Muscle of leg (tissue), 16 donors: ENCODE measurements at places on chromosomes 12 and 14. TPM values are rescaled to one million over a fixed set of nuclear protein-coding genes. Genes with fewer than 3 reads are reported as not detected.
A peak's percentile ranks its signal among the peaks of the same experiment; 100 is the strongest.

- H3K27ac ChIP-seq, result no peak overlapping the region
- H3K27me3 ChIP-seq, result peaks cover 16% of the 10 kb centered on the region
- H3K36me3 ChIP-seq, result no peaks in the 10 kb centered on the region
- H3K4me3 ChIP-seq, result no peak overlapping the region
- no peak for DNase-seq
Measured at GRCh38 chr14:99213101-99213500, 58.9 kb downstream of the BCL11B start.

GRCh38 chr12:101642115-101643067, 47.6 kb downstream of the MYBPC1 start:
- peaks cover 4% of the 10 kb centered on the region for H3K27me3 ChIP-seq
- no peak for DNase-seq
- H3K27ac ChIP-seq, result no peak overlapping the region
- peaks cover 15% of the 10 kb centered on the region for H3K36me3 ChIP-seq
- no peak overlapping the region for H3K4me3 ChIP-seq
- H3K4me1 ChIP-seq, result peaks cover 2% of the 10 kb centered on the region

DNA sequence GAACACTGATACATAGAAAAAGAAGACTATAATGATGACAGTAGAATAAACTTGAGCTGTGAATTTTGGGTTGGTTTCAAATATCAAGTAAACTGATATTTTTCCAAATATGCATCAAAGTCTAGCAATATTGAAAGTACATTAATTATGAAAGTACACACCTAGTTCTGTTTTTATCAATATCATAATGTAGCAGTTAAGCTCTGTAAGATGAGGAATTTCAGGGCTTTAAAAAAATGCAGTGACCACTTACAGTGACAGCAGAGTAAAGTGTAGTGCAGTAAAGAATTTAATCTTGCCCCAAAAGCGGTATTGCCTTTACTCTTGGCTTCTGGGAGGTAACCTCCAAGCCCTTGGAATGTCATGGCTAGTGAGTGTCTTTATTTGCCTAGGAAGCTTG, 102.9 kb upstream of the ABCD2 start:
- DNase-seq, result no peak
- peaks cover 3% of the 10 kb centered on the region for H3K4me1 ChIP-seq
- no peak overlapping the region for H3K4me3 ChIP-seq
- no peaks in the 10 kb centered on the region for H3K27me3 ChIP-seq

DNA sequence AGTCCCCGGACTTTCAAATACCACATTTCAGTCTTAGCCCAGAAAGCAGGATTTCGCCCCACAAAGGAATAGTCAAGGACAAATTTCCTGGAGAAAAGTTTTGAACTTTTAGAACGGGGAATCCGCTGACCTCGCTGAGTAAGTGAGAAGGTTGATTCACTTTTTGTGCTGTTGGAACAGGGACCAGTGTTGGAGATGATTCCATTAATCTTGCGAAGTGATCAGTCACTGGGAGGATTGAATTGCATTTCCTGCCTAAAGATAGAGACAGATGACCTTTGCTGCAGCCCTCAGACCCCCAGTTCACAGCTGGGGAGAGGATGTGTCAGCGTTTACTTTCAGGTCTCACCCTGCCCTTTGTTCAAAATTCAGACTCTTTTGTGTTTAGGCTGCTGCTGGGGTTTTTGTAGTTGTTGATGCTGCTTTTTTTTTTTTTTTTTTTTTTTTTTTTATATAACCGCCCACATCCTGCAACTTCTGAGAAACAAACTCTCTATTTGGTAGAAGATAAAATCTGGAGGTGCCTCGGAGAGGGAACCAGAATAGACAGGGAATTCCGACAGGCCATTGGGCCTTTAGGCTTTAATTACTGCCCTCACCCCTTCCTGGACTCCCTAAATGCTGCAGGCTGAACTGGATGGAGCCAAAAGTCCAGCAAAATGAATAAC, 9.8 kb upstream of the KDM2B start:
- peak; percentile 65 for DNase-seq
- H3K27me3 ChIP-seq, result no peaks in the 10 kb centered on the region
- peak overlapping the region; percentile 91 for H3K27ac ChIP-seq

GRCh38 chr14:85016496-85016895, 513.4 kb upstream of the FLRT2 start:
- no peak overlapping the region for H3K4me3 ChIP-seq
- no peak for DNase-seq
- no peaks in the 10 kb centered on the region for H3K27me3 ChIP-seq
- no peak overlapping the region for H3K27ac ChIP-seq

DNA sequence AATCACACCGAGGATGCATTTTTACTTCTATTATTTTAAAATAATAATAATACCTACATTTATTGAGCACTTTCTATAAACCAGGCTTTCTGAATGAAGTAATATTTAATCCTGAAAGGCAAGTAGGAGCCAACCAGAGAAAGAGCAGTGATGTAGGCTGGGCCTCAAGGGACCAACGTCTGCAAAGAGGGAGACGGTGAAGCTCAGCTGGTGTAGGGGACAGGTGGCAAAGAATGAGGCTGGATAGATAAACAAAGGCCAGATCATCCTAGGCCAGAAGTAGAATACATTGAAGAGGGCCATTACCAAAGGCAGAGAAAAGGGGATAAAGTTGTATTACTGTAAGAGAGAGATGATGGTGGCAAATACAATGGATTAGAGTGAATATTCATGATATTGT, 810 bp upstream of the TMBIM4 start:
- peaks cover 7% of the 10 kb centered on the region for H3K4me1 ChIP-seq
- peak overlapping the region; percentile 98 for H3K27ac ChIP-seq
- H3K36me3 ChIP-seq, result no peaks in the 10 kb centered on the region
- no peaks in the 10 kb centered on the region for H3K27me3 ChIP-seq
- DNase-seq, result no peak
- no peak overlapping the region for H3K4me3 ChIP-seq

- no peak overlapping the region for H3K4me3 ChIP-seq
- no peaks in the 10 kb centered on the region for H3K36me3 ChIP-seq
- H3K27ac ChIP-seq, result no peak overlapping the region
- peaks cover 17% of the 10 kb centered on the region for H3K4me1 ChIP-seq
Measured at GRCh38 chr12:67751381-67751928, 102.9 kb downstream of the DYRK2 start.

The TRIM9 gene
- 0.49 TPM for total RNA-seq

The CCNT1 gene
- total RNA-seq, result 19.2 TPM
